H9 (cell line): ENCODE measurements at places on chromosomes 2 and 18. TPM values are rescaled to one million over a fixed set of nuclear protein-coding genes. Genes with fewer than 3 reads are reported as not detected.

The CD28 gene
- not detected in 2 replicates for total RNA-seq

The GPC1 gene
- 39.4 and 44.0 TPM in 2 replicates for total RNA-seq

GRCh38 chr2:215899141-215900074 lies 113.9 kb downstream of the MREG start:
- no peak for DNase-seq

- no peak for DNase-seq
These were observed 48.5 kb downstream of the C2orf74 start for GRCh38 chr2:61210332-61210981.

GRCh38 chr18:35803551-35803950 lies 168.9 kb upstream of the RMP24 start:
- no peak for DNase-seq

DNA sequence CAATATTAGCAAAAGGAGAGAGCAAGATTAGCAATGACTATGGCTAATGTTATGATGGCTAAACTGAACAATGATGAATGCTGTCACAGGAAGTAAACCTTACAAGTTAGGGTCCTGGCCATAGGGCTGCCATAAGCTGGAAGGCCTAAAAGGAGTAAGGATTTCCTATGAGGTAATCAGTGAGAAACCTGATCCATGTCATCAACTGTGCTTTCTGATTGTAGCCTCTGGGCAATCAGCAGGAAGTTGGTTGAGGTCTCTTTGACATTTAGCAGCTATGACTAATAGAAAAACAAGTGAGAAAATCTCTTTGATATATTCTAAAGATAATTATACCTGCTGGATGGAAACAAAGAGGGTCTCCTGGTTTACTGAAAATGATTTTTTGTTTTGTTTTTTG lies 193.0 kb downstream of the RAB3GAP1 start:
- no peak for DNase-seq
